ENCODE measurements at places on chromosomes 7 and 10. TPM values are rescaled to one million over a fixed set of nuclear protein-coding genes. Genes with fewer than 3 reads are reported as not detected.

TEX36 gene
- not detected for polyA plus RNA-seq

SYT15 gene
- polyA plus RNA-seq: 0.45 TPM

STK31 gene
- not detected for polyA plus RNA-seq

KLLN gene
- polyA plus RNA-seq: 0.25 TPM

SAMD9 gene
- 21.6 TPM for polyA plus RNA-seq

SLC13A1 gene
- not detected for polyA plus RNA-seq

GBX1 gene
- polyA plus RNA-seq: not detected

CUZD1 gene
- 1.0 TPM for polyA plus RNA-seq

FBXO24 gene
- polyA plus RNA-seq: 0.36 TPM

NRF1 gene
- polyA plus RNA-seq: 22.7 TPM

CRYGN gene
- polyA plus RNA-seq: not detected

SLC29A4 gene
- polyA plus RNA-seq: not detected

CDK1 gene
- 0.46 TPM for polyA plus RNA-seq

FGFBP3 gene
- polyA plus RNA-seq: 2.2 TPM

LIPK gene
- polyA plus RNA-seq: not detected

WEE2 gene
- not detected for polyA plus RNA-seq

GIMAP5 gene
- polyA plus RNA-seq: 16.3 TPM

MLXIPL gene
- polyA plus RNA-seq: not detected

CPA5 gene
- polyA plus RNA-seq: not detected

MSMB gene
- polyA plus RNA-seq: not detected

HERC4 gene
- 19.7 TPM for polyA plus RNA-seq

HPSE2 gene
- polyA plus RNA-seq: not detected

SPDYE1 gene
- polyA plus RNA-seq: 0.10 TPM

NPVF gene
- polyA plus RNA-seq: not detected

PILRA gene
- polyA plus RNA-seq: 2.3 TPM

FFAR4 gene
- polyA plus RNA-seq: not detected

CYP3A4 gene
- not detected for polyA plus RNA-seq

FAM20C gene
- not detected for polyA plus RNA-seq

COL28A1 gene
- not detected for polyA plus RNA-seq

KMT2E gene
- 239 TPM for polyA plus RNA-seq

All from IgD-negative memory B cell (primary cell).